H7 (cell line): ENCODE measurements at places on chromosomes 12 and 14.

- DNase-seq, result no peak
Measured at GRCh38 chr12:38431921-38432320, 115.3 kb downstream of the ALG10B start.

DNA sequence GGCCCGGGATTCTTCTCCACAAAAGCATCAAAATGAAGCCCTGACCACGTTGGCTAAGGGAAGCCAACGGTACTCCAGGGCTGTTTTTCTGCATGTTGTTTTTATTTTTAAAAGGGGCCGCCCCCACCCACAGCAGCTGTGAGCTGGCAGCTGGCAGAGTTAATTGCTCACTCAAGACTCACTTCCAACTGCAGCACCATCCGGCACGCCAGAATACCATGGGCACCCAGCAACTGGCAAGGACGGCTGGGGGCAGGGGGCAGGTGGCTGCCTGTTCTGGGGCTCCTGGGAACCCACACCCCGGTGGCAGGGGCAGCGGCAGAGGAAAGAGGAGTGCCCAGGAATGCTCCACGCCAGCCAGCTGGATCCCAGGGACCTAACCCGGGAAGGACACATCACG lies 44.3 kb downstream of the NCOR2 start:
- no peak for DNase-seq

DNA sequence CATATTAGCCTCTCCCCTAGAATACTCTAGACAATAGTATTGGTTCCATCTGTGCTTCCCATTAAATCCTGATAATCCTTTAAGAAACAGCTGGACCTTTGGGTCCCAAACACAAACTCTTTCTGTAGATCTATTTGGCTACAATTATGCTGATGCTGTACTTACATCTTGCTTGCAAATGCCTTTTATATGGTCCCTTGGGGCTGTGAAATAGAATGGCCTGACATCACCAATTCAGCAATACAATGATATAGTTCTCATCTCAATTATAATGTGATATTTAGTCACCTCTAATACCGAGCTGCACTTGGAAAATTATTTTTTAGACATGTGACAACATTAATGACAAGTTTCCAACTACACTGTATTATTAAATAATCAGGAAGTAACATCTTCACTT lies 261.5 kb downstream of the SOX5 start:
- DNase-seq, result no peak

GRCh38 chr14:32076278-32077080 lies 625 bp upstream of the ARHGAP5 start:
- DNase-seq, result peak; percentile 94
